ENCODE measurements at places on chromosomes 11 and 22.

- DNase-seq: peak; percentile 87
These were observed 603 bp downstream of the ESRRA start for GRCh38 chr11:64305691-64306562.

- DNase-seq: no peak
These were observed 131.9 kb downstream of the MPPED1 start for GRCh38 chr22:43543522-43544288.

GRCh38 chr11:91164452-91164822, 941.6 kb upstream of the CHORDC1 start:
- DNase-seq: no peak

- DNase-seq: peak; percentile 80
These were observed 42.2 kb upstream of the FAM181B start for GRCh38 chr11:82775736-82776346.

DNA sequence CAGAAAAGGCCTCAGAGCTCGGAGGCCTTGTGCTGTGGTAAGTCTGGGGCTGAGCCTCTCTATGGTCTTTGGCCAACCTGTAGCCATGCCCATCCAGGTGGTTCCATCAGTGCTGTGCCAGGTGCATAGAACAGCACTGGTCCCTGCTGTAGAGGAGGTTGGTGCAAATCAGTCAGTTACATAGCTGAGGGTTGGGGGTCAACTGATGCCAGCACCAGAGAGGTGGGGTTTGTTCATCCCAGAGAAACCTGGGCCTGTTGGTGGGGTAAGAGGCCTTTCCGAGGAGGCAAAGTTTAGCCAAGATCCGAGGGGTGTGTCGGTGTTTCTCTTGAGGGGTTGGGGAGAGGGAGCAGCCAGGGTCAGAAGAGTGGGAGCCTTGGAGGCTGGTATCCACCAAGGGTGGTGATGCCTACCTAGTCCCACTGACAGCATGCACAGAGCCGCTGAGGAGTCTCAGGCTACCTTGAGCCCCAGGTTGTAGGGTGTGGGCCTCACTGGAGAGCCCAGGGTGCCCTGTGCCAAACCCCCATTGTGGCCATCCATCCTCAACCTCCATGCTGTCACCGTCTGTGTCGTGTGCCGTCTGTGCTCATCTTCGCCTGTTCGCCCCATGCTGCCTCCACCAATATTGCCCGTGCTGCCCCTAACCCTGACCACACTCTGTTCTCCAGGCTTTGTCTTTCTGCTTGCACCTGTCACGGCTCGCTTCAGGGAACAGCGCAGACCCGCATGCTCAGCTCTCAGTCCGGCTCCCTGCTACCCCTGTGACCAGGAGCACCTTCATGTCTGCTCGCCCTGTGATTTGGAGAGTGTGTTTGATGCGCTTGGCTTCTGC, 78.7 kb upstream of the SUSD2 start:
- no peak for DNase-seq

DNA sequence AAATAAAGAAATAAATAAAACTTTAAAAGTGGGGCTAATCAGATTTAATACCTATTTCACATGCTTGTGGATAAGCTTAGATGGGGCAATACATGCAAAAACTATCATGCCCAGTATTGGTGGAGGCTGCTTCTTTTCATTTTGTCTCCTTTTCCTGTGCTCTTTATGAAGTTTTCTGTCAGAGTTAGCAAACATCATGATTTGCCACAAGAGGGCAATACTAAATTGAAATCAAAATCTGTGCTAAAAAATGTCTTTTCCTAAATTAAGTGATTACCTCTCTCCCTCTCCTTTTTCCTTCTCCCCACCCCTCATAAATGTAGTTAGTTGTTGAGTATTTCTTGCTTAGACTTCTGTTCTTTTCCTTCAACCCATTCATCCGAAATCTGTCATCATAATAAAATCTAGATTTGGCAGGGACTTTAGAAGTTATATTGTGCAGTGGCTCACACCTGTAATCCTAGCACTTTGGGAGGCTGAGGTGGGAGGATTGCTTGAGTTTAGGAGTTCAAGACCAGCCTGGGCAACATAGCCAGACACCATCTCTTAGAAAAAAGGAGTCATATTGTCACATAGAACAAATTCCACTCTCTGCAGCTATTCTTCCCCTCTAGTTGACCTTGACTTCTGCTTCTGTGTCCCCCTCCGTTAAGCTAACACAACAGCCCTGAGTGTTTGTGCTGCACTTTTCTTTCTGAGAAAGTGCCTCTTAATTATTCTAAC, 4.7 kb upstream of the ARHGAP42 start:
- peak; percentile 19 for DNase-seq

DNA sequence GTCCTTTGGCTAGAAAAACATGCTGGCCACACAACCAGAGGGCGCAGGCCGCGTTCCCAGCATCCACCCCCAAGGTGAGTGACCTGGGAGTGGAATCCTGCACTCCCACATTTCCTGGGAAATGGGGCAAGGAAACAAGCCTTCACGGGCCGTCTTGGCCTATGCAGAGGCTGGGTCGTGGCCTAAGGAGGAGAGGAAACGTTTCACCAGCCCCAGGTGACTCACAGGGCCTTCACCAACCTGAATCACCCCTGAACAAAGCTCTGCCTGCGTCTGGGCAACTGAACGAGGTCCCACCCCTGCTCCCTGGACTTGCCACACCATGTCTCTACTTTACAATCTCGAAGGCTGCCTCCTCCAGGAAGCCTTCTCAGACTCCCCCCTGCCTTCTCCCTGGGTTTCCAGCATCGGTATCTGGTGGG, 13.2 kb downstream of the MYH9 start:
- no peak for DNase-seq

DNA sequence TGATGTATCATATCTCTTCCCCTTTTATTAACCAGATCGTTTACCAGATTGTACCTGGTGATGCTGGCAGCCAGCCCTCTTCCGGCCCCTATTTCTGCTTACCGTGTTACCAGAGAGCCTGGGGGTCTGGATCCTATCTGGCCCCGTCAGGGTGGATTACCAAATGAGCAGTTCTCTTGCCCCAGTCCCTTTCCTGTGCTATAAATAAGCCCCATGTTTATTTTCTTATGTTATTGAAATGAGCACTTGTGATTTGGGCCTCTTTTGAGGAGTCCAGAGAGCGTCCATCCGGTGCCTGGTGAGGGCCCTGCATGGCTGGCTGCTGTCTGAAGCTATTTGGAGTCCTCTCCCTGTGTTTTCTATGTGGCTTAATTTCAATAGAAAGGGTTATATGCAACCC, 59.5 kb downstream of the ALX4 start:
- DNase-seq: no peak

GRCh38 chr11:22044126-22044525, 148.8 kb upstream of the ANO5 start:
- no peak for DNase-seq

DNA sequence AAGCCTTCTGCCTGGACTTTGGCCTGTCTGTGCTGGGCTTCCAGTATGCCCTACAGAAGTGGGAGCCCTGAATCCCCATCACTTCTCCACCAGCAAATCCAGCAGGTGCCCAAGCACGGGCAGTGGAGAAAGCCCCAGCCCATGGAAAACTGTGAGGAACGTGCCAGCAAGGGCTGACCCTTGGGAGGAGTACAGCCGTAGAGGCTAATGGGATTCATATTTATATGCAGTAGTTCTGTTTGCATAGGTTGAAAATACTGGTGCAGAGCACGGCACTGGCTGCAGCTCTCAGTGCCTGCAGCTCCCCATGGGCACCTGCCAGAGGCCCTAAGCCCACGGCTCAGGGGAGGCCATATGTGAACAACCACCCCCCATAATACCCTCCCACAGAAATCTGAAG, 10.1 kb downstream of the NAGA start:
- DNase-seq: no peak

DNA sequence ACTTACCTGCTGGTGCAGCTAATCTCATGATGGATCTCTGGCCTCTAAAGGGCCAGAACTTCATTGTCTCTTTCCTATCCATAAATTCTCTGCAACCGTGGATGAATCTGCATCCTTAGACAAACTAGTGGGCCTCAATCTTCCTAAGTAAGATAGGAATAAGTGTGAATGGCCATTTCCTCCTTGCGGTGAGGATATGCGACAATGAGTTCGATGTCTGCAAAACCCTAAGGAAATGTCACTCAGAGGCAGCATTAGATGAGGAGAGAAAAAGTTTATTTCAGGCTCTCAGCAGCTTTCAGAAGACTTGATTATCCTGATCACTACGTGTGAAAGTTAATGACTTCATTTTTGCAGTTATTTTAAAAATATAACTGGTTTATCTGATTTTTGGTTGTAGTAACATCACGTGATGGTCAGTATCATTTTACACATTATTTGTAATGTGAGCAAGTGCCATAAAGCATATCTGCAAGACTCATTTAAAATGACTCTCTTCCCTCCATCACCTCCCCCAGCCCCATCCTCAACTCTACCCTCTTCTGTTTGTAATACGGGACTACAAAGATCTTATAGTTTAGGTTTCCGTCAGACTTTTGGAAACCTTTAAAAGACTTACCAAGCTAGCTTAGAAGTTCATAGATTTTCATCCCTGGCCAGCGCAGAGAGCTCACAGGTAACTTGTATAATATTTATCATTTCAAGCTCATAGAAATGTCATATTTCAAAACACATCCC, 10.2 kb downstream of the GRAP2 start:
- no peak for DNase-seq

DNA sequence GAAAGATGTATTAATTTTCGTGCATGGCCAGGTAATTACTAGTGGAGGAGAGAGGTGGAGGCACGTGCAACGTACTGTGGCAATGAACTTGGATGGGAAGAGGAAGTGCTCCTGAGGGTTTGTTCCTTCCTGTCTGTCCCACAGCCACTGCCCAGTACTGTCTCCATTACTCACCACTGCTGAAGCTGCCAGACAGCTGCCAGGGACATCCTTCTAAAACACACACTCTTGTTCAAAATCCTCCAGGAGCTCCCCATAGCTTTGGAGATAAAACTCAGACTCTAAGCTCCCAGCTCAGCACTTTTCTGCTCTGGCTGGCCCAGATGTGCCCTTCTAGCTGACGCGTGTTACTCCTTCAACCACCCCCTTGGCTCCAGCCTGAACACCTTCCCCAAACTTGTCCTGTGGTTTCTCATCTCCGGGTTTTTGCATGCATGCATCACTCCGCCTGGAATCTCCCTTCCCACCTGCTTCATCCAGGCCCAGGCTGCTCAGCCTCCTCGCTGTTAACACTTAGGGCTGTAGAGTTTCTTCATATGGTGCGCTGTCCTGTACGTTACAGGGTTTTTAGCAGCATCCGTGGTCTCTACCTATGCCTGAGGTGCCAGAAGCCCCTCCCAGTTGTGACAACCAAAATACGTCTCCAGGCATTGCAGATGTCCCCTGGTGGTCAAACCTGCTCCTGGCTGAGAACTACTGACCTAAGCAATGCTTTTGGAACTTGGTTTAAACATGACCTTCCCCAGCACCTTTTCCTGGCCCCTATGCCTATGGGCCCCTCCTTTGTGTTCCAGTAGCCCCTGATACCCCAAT, 69.5 kb downstream of the C11orf91 start:
- DNase-seq: no peak

GRCh38 chr11:114447892-114448291, 8.6 kb downstream of the REXO2 start:
- peak; percentile 30 for DNase-seq

- DNase-seq: no peak
These were observed 25.8 kb upstream of the NUCB2 start for GRCh38 chr11:17250561-17251350.

- peak; percentile 65 for DNase-seq
These were observed 2.3 kb downstream of the ACY3 start for GRCh38 chr11:67648140-67648795.

DNA sequence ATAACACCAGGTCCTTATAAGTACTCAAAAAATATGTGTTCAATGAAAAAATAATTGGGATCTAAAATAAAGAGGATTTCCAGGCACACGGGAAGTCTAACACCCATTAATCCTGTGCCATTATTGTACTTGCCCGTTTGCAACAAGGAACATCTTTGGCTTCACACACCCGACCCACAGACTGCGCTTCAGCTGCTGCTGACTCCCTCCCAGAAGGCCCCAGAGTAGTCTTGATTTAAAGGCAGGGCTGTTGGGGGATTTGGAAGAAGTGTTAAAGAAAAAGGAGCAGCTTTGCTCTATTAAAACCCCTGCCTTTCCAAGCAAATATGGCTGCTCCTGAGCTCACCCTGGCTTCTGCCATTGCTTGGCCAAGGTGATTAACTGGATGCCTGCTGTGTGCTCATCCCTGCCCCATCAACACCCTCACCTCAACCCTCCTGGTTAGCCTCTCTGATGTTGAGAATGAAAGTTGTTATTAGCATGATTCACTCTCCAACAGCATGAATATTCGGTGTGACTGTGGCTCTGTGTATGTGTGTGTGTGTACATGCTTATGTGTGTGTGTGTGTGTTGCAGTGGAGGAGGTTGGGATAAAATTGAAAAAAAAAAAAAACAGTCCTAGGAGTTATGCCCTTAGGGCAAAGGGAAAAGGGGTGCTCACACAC, 76.1 kb downstream of the KIRREL3 start:
- no peak for DNase-seq
